Right cardiac atrium (tissue), 5 donors: ENCODE measurements at places on chromosomes 1 and 21.

- no peak for DNase-seq
Measured at GRCh38 chr21:37427221-37427620, 60.6 kb downstream of the DYRK1A start.

GRCh38 chr21:25467896-25468295 is 139.4 kb downstream of the MRPL39 start:
- no peak for DNase-seq

- DNase-seq, result no peak
Measured at GRCh38 chr1:193703121-193703520, 516.7 kb upstream of the B3GALT2 start.

- no peak for DNase-seq
Measured at GRCh38 chr1:162549001-162549400, 12.5 kb upstream of the UAP1 start.

DNA sequence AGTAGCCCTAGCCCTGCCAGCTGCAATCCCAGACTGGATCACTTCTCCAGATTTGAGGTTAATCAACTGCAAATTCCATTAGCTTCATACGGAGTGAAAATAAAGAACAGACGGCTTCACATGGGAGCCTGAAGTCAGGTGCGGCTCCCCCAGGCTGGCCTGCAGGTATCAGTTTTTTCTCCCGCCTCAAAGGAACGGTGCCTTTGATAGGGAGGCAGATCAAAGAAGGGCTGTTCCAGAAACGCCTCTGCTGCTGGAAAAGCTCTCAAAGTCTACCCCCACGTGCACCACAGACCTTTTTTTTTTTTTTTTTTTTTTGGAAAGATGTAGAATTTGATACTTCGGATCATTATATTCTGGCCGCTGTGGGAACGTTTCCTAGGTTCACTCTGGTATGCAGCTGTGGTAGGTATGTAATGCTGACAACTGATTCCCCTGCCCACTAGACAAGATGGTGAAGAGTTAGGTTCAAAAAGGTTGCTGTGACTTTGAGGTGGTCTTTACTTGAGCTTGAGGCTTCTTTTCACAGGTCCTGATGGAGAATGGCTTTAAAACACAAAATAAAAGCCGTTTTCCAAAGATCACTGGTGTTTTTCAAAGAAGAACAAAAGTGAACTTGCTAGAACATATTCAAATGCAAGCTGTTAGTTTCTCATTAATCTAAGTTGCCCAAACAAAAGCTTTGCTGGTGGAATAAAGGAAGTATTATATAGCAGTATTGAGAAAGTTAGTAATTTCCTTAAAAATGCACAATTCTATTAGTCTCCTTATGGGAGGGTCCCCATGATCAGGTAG is 189.0 kb upstream of the NFIA start:
- DNase-seq, result no peak

- DNase-seq, result no peak
Measured at GRCh38 chr1:177346790-177347359, 176.1 kb downstream of the BRINP2 start.

- no peak for DNase-seq
Measured at GRCh38 chr1:13829152-13829769, 129.3 kb downstream of the PRDM2 start.
